ENCODE measurements at places on chromosomes 4 and X.

GRCh38 chr4:88283661-88284438, 511 bp downstream of the PPM1K start:
- peak; percentile 69 for DNase-seq

DNA sequence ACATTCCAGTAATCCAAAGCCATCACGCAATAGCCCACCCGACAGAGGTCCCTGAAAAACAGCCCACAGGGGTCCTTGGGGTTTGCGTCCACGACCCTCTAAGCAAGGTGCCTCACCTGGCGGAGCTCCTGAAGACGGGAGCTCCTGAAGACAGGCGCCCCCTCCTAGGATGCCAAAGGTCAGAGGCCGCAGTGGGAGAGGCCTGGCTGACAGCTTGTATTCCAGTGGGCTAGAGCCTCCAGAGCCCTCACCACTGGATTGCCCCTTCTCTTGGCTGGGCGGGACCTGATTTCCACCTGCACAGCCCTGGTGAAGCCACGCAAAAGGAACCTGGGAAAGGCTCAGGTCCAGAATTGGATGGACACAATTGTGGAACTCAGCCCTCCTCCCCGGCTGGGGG, 29.7 kb upstream of the WFS1 start:
- DNase-seq, result no peak

DNA sequence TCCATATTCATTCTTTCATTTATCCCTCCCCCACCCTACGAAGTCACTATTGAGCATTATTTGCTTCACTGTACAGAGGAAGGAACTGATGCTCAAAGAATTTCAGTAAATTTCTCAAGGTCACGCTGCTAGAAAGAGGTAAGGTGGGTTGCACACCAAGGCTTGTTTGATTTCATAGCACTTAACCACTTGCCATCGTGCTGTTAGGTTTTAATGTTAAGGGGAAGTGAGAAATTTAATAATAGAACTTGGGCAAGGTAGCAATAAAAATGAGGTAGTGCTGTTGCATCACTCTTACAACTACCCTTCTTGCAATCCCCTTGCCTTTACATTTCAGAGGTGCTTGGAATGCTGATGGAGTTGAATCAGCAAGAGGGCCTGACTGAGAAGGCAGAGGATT, 343.1 kb downstream of the MID1IP1 start:
- no peak for DNase-seq

DNA sequence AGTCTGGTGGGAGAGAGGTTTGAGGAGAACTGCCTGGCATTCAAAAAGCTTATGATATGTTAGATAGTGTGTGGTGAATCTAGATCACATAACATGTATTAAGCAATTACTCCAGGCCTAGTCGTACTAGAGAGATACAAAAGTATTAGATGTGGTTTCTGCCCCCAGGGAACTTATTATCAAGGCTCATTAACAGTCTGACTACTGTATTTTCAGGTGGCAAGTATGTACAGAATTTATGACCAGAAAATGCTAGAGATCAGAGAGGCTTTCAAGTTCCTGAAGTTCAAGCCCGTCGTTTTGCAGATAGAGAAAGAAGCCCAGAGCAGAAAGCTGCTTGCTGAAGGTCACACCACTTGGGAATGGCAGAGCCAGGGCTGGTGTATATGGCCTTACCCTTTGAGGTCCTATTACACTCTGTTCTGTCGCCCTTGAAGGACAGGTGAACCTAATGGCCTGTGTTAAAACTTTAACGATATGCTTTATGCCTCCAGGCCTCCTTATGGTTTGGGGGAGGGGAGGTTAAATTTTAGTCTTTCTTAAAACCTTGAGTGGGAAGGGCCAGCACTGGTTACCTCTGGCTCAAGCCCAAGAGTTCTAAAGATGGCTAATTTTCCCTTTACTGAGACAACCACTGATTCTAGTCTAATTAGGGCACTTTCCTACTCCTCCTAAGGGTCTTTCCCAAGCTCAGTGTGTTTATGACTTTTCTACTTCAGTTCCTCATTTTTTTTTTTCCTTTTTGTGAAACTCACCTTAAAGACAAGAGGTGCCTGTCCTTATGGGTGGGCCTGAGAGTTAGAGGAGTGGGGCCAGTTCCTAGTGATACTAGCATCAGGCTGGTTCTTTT, 19.9 kb downstream of the TMEM164 start:
- no peak for DNase-seq

DNA sequence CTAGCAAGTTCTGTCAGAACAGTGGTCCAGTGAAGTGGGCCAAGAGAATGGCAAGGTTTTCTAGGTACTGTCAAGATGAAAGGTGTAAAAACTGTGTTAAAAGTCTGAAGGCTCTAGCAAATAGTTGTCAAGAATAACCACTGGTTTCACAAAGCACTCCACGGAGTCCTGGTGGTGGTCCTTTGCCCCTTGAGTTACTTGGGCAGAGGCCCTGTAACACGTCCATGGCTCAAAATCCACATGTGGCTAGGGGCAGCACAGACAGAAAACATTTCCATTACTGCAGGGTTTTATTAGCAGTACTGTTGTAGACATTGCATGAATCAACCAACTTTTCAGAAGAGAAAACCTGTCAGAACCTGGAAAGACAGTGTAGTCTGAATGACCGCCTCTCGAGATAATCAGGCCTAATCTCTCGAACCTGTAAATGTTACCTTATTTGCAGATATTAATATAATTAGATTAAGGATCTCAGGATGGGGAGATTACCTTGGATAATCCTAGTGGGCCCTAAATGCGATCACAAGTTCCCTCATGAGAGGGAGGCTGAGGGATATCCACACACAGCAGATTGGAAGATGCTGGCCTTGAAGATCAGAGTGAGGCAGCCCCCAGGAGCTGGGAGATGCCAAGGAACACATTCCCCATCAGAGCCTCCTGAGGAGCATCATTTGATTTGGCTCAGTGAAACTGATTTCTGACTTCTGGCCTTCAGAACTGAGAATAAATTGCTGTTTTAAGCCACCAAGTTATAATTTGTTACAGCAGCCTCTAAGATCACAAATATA, 34.7 kb downstream of the ERVMER34-1 start:
- no peak for DNase-seq

GRCh38 chr4:47830265-47831025, 7.4 kb downstream of the CORIN start:
- no peak for DNase-seq

DNA sequence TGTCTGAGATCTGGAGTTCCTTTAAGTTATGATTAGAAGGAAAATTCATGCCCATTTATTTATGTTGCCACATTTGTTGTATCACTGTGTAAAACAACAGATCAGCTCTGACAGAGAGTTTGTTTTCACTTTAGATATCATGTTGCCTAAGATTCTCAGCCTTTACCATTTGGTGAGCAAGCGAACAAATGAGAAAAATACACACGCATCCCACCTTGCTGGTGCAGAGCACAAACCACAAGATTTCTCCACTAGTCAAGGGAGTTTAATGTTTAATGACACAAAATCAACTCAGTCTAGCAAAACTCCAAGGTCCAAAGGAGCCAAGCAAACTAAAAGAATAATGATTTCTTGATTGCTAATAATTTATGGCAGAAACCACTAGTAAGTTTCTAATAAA, 27.7 kb downstream of the FGF5 start:
- DNase-seq, result no peak

- no peak for DNase-seq
Observed at GRCh38 chr4:111937368-111937767, 207.9 kb upstream of the FAM241A start.

DNA sequence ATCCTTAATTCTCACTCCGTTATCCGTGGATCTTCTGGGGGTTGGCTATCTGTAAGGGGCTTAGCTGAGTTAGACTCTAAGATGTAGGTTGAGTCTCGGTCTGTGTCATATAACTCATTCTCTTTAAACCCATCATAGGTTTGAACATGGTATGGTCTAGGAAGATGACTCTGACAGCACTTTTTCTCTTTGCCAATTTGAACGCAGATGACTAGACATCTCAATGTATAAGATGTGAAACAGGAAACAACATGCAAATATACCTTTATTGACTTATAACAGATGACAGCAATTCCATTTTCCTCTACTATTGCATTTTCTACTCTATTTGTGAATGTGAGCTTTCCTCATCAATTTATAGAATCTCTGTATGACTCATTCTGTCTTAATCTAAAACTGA, 634.8 kb upstream of the MAGEB2 start:
- DNase-seq, result no peak

DNA sequence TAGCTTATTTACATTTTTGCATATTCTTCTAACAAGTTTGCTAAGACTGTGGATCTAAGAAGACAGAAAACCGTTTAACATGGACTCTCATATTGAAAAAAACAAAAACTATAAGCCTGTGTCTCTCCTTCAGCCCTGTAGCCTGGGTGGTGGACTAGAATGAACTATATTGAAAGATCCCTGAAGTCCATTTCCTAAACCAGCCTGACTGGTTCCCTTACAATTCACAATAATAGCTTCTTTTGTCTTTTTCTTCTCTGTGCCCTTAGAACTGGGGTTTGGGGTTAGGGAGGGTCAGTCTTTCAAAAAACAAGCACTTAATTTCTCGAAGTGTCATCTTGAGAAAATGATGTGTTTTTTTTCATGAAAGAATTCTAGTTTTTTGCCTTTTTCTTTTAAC, 59.0 kb downstream of the GSTCD start:
- no peak for DNase-seq

All from nucleus accumbens (tissue), 56 donors.